ENCODE measurements at places on chromosomes 2 and 18. TPM values are rescaled to one million over a fixed set of nuclear protein-coding genes. Genes with fewer than 3 reads are reported as not detected.

ITGA4 gene
- total RNA-seq: 40.3 TPM

ABCG5 gene
- total RNA-seq: not detected

MAP3K20 gene
- total RNA-seq: 45.9 TPM

SPP2 gene
- total RNA-seq: not detected

ANTXR1 gene
- 253 TPM for total RNA-seq

PRPF40A gene
- total RNA-seq: 133 TPM

FAP gene
- total RNA-seq: 37.6 TPM

VWC2L gene
- 0.27 TPM for total RNA-seq

DNA sequence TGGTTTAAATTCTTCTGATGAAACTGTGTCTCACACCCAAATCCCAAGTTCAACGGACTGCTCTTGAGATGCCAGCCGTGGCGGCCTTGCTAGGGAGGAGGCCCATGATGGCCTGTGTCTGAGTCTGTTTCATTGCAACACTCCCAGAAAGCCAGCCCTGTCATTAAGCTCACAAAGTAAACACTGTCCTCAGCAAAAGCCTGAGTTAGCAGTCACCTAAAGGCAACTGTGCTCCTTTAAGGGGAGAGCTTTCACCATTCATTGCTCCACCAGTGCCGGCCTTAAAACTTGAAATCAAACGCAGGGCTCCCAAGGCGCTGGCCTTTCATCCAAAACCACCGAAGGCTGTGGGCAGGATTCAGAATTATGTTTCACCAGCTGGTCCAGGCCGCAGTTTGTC lies 42.5 kb upstream of the PPP1CB start:
- no peak for DNase-seq

DNA sequence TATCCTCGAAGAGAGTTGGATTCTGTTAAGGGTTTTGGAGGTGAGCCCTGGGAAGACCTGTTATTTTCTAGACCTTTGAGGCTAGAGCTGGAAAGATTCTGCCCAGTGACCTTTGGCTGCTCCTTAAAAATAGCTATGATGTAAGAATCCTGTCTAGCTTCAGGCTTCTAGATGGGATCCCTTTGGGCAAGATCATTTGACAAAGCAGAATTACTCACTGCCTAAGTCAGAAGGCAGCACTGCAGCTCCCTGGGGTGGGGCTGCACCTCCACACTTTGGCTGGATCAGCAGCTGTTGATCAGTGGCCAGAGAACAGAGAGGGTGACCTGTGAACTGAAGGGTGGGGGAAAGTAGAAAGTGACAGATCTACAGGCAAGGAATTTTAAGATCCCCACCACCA lies 103.8 kb downstream of the ASAP2 start:
- no peak for DNase-seq

- DNase-seq: no peak
These were observed 63.8 kb downstream of the TTC27 start for GRCh38 chr2:32691678-32692077.

DNA sequence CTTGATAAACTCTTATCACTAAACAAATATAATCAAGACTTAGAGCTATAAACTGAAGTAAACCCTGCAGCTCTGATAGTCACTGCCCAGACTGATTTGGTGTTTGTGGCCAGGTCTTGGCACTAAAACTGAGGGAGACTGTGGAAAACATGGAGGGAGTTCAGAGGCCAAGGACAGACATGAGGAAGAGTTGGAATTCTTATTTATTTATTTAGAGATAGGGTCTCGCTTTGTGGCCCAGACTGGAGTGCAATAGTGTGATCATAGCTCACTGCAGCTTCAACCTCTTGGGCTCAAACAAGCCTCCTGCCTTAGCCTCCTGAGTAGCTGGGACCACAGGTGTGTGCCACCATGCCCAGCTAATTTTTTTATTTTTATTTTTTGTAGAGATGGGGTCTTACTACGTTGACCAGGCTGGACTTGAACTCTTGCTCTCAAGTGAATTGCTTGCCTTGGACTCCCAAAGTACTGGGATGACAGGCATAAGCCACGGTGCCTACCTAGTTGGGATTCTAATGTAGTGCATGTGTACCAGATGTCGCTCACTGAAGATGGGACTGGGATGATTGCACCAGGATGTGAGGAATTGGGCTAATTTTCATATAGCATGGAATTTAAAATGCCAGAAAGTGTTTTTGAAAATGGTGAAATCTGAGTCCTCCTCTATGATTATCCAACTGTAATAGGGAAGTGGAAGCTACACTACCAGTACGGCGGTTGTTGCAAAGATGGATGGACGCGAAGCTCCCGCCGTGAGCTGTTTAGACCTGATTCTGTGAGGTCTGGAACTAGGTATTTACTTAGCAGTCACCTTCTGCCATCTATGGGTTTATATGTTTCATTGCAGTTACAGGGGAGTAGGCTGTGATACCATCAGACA lies 52.7 kb upstream of the CTLA4 start:
- no peak for DNase-seq

DNA sequence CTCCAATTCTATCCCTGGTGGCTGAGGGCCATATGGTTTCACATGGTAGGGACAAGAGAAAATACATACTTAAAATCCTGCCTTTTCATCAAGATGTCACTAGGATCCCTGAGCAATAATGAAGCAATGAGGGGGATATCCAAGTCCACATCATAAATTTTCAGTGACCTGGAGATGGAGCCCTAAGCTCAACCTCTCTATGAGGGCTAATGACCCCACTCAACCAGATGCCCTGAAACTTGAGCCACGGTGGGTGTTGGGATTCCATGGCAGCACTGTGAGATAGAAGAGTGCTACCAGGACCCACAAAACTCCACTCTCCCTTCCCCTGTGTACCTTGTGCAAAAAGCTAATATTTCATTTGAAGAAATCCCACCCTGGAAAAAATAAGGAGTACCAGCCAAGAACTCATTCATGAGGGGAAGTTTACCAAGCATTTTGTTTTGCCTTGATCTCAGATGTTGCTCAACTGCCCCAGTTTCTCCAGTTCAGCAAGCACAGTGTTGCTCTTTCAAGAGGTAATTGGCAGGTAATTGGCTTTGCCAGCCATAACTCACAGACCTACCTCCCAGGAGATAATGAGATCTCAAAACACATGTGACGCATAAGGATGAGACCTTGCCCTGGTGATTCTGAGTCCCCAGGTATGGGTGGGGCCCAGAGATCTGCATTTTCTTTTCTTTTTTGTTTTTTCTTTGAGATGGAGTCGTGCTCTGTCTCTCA lies 51.0 kb upstream of the TTC39C start:
- DNase-seq: no peak

DNA sequence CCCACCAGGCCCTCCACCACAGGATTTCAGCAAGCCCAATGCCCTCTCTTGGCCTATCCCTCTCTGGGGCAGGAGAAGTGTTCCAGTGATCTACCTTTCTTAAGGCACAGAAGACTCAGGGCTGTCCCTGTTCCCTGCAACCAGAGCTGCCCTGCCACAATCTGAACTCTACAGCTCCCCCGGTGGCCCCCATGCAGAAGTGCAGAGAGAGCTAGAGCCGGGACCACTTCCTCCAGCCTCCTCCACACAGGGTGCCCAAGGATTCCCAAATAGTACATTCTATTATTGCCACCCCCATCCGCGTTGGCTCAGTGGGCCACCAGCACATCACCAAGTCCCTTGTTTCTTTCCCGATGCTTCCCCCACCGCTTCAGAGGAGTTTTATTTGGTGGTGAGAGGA lies 114.8 kb upstream of the PTPRM start:
- no peak for DNase-seq

DNA sequence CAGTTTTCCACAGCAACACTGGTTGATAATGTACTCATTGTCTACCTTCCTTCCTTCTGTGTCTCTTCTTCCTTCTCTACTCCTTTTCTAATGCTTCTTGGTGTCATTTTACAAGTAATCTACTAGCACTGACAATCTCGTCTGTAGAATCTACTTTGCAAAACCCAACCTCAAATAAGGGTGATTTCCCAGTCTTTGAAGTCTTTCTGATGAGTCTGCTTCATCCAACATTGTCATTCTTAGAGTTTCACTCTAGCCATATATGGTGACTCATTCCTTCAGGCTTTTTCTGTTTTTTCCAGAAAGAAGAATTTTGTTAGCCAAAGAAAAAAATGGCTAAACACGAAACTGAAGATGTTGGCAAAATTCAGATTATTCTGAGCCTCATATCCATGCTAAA lies 288.7 kb downstream of the MBD2 start:
- no peak for DNase-seq

GRCh38 chr2:190815226-190815625 lies 65.4 kb upstream of the GLS start:
- DNase-seq: no peak

DNA sequence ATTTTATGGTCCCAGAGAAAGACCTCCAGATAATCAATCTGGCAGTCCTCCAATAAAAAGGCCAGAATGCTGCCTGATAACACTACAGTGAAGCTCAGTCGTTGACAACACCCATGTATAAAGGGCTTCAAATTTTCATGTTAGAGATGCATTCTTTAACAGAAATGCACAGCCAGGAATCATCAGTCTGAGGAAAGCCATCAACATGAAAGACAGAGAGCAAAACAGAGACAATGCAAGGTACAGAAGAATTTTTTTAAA lies 13.8 kb downstream of the BABAM2 start:
- DNase-seq: no peak

DNA sequence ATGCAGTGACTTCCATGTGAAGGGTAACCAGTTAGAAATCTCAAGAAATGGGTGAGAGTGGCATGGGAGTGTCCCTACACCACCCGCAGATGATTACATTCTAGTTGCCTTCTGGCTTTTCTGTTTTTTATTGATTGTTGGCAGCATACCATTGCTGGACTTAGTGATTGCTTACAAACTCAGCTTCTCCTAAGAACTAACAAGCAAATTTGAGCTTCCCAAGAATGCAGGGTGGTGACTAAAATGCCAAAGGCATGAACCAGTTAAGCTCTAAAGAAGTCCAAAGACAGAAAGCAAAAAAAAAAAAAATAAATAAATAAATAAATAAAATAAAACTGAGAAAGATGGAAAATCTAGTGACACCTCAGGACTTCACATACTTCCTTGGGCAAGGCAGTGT lies 245.5 kb upstream of the PARD3B start:
- DNase-seq: no peak

DNA sequence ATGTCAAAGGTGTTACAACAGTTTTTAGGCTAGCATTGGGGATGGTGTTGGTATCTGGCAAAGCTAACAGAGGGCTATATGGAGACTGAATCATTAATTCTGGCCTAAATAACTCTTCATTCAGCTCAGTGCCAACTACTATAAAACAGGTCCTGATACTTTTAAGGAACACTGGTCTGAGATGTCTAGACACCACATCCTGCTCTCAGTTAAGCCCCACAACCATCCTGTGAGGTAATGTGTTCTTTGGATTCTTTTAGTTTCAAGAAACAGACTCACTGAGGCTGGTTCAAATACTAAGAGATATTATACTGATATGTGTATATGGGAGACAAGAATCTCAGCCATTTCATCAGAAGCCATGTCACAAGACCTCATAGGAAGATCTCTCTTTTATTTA lies 14.2 kb upstream of the HK2 start:
- DNase-seq: no peak

DNA sequence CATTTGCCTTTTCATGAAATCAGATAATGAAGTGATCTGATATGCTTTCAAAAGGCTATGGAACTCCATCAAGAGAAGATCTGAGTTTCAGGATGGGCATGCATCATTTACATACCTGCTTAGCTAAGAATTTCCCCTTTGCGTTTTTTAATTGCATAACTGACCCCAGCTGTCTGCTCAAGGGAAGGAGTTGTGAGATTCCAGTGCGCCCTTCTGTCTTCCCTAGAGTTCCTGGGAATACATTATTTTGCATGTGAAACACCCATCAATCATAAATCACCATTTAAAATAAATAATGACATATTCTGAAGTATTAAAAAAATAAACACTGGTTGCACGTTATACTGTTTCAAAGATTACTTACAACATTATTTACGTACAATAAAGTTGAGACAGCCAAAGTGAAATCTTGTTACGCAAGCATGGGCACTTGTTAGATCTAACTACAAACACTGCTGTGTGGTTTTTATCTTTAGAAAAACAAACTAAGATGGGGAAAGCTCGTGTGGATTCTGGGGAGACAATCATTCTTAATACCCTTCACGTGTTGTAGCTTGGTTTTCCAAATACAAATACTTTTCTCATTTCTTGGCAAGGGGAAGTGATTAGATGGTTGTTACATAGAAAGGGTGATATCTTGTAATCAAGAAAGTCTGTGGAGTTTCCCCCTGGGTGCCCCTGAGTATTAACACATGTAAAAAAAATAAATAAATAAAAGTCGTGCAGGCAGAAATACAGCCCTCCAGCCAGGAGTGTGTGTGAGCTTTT lies 125.7 kb upstream of the LMAN1 start:
- no peak for DNase-seq
